ENCODE measurements at places on chromosomes 5 and 9. TPM values are rescaled to one million over a fixed set of nuclear protein-coding genes. Genes with fewer than 3 reads are reported as not detected.
A peak's percentile ranks its signal among the peaks of the same experiment; 100 is the strongest.

GRCh38 chr5:84603568-84604185 is 219.0 kb upstream of the EDIL3 start:
- no peaks in the 10 kb centered on the region for H3K4me1 ChIP-seq
- H3K27ac ChIP-seq: no peak overlapping the region
- no peak overlapping the region for H3K4me3 ChIP-seq
- DNase-seq: no peak
- H3K27me3 ChIP-seq: no peaks in the 10 kb centered on the region

- no peak overlapping the region for H3K4me3 ChIP-seq
- DNase-seq: no peak
- H3K27me3 ChIP-seq: no peaks in the 10 kb centered on the region
- no peaks in the 10 kb centered on the region for H3K36me3 ChIP-seq
- peaks cover under 1% of the 10 kb centered on the region for H3K4me1 ChIP-seq
These were observed 55.2 kb downstream of the PLK2 start for GRCh38 chr5:58404734-58405133.

GRCh38 chr5:143217804-143218160 is 185.7 kb downstream of the NR3C1 start:
- H3K36me3 ChIP-seq: no peaks in the 10 kb centered on the region
- H3K27me3 ChIP-seq: no peaks in the 10 kb centered on the region
- no peak for DNase-seq
- H3K4me1 ChIP-seq: peaks cover 31% of the 10 kb centered on the region

DNA sequence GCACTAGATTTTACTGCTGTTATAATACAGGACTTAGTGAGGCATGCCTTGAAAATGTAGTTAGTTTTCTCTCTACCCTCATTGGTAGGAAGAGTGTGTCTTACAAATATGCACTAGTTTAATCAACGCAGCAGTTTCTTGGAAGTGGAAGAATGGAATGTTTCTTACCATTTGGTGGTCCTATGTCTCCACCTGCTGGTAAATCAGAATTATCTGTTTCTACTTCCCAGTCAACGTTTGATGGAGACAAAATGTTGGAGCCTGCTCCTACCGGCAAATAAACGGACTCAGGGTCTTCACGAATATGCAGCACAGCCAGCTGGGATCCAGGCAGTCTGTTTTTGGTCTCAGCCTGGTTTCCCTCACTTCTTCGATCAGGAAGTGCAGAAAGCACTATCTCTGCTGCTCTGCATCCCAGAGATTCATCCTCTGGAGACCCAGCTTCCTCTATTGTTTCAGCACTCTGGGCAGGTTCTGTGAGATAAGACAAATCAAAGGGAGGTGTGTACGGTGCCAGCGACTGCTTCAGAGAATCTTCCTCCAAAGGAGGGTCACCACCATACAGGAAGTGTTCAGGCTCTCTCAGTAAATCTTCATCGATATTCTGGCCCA is 59.5 kb upstream of the PCA3 start:
- peaks cover 27% of the 10 kb centered on the region for H3K4me1 ChIP-seq
- H3K27ac ChIP-seq: no peak overlapping the region
- no peaks in the 10 kb centered on the region for H3K36me3 ChIP-seq
- H3K27me3 ChIP-seq: no peaks in the 10 kb centered on the region

- DNase-seq: peak; percentile 43
- no peak overlapping the region for H3K4me3 ChIP-seq
- H3K27ac ChIP-seq: no peak overlapping the region
- H3K27me3 ChIP-seq: no peaks in the 10 kb centered on the region
- no peaks in the 10 kb centered on the region for H3K4me1 ChIP-seq
These were observed 97.5 kb downstream of the COL5A1 start for GRCh38 chr9:134738869-134739659.

GRCh38 chr5:173239233-173239593 is 4.2 kb upstream of the NKX2-5 start:
- H3K27ac ChIP-seq: no peak overlapping the region
- no peaks in the 10 kb centered on the region for H3K36me3 ChIP-seq
- DNase-seq: no peak
- H3K4me1 ChIP-seq: peaks cover 10% of the 10 kb centered on the region
- H3K4me3 ChIP-seq: no peak overlapping the region

GRCh38 chr5:139177809-139178588 is 20.2 kb downstream of the SIL1 start:
- no peak overlapping the region for H3K4me3 ChIP-seq
- no peaks in the 10 kb centered on the region for H3K4me1 ChIP-seq
- H3K27me3 ChIP-seq: no peaks in the 10 kb centered on the region
- no peaks in the 10 kb centered on the region for H3K36me3 ChIP-seq
- no peak overlapping the region for H3K27ac ChIP-seq

DNA sequence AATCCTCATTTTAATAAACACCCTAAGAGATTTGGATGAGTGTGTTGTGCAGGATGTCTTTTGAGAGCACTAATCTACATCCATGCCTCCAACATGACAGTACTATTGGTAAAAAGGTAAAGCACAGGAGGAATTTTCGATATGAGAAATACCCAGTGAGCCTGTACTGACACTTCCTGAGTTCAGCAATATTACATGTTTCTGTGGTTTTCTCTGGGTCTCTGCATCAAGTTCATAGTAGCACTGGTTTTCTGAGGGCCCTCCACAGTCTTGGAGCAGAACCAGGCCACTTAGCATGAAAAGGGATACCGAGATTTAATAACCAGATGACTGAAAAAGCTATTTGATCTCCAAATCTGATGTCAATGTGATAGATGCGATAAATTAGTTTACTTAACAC is 524.1 kb downstream of the TMEM38B start:
- H3K27me3 ChIP-seq: no peaks in the 10 kb centered on the region
- H3K4me3 ChIP-seq: no peak overlapping the region
- DNase-seq: no peak
- no peaks in the 10 kb centered on the region for H3K4me1 ChIP-seq
- no peak overlapping the region for H3K27ac ChIP-seq

Gene SLC44A1
- 37.7 TPM for total RNA-seq

DNA sequence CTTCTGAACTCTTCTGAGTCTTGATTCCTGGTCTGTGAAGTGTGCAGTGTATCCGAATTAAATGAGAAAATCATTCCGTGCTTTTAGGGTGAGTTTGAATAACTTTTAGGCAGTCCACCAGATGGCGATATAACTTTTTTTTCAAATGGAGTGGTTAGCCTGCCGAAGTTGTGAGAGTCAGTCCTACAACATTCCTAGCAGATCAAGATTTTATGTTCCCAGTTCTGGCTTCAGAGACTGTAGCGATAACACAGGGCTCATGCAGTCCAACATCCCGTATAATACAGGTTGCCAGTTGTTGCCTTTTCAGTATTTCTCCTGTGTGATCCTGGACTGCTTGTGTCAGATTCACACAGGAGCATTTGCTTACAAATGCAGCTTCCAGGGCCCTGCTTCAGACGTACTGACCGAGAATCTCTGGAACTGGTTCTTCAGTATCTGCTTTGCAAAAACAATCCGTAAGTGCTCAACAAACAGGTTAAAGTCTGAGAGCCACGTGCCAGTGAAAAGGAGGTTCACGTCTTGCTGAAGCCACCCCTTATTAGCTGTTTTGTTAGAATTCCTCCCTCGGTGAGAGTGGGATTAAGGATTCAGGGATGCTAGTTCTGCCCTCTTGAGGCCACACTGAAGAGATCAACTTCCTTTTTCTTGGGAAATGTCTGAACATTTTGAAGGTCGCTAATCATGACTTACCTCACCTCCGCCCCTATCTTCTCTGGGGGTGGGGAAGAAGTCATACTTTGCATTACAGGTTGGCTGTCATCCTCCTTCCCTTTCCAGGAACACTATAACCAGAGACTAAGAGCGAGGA is 22.8 kb downstream of the SMIM3 start:
- peaks cover 44% of the 10 kb centered on the region for H3K27me3 ChIP-seq
- H3K4me1 ChIP-seq: no peaks in the 10 kb centered on the region
- no peak overlapping the region for H3K4me3 ChIP-seq
- DNase-seq: peak; percentile 80
- no peak overlapping the region for H3K27ac ChIP-seq
- no peaks in the 10 kb centered on the region for H3K36me3 ChIP-seq

- no peak overlapping the region for H3K4me3 ChIP-seq
- no peak for DNase-seq
- no peaks in the 10 kb centered on the region for H3K4me1 ChIP-seq
- H3K27me3 ChIP-seq: no peaks in the 10 kb centered on the region
- H3K36me3 ChIP-seq: peaks cover 5% of the 10 kb centered on the region
These were observed 16.6 kb downstream of the ZNF131 start for GRCh38 chr5:43137326-43137725.

- H3K36me3 ChIP-seq: peaks cover 14% of the 10 kb centered on the region
- no peaks in the 10 kb centered on the region for H3K27me3 ChIP-seq
- DNase-seq: no peak
- H3K4me1 ChIP-seq: no peaks in the 10 kb centered on the region
- no peak overlapping the region for H3K4me3 ChIP-seq
- H3K27ac ChIP-seq: no peak overlapping the region
These were observed 30.0 kb upstream of the PHF2 start for GRCh38 chr9:93546356-93546755.

Gene ZDHHC11B
- not detected for total RNA-seq

- no peaks in the 10 kb centered on the region for H3K27me3 ChIP-seq
- no peaks in the 10 kb centered on the region for H3K36me3 ChIP-seq
- H3K4me3 ChIP-seq: no peak overlapping the region
- H3K27ac ChIP-seq: no peak overlapping the region
- no peaks in the 10 kb centered on the region for H3K4me1 ChIP-seq
These were observed 273.1 kb upstream of the HAPLN1 start for GRCh38 chr5:83993803-83994202.

GRCh38 chr5:17929171-17929570 is 294.9 kb downstream of the TAF11L14 start:
- H3K4me1 ChIP-seq: no peaks in the 10 kb centered on the region
- no peak overlapping the region for H3K4me3 ChIP-seq
- H3K27me3 ChIP-seq: no peaks in the 10 kb centered on the region

Gene GPR21
- total RNA-seq: 2.4 TPM

GRCh38 chr9:125391704-125392103 is 130.1 kb downstream of the GAPVD1 start:
- no peak for DNase-seq
- no peak overlapping the region for H3K4me3 ChIP-seq
- H3K4me1 ChIP-seq: no peaks in the 10 kb centered on the region

Gene SHB
- total RNA-seq: 22.3 TPM

Gene FAT2
- total RNA-seq: not detected

Gene DMRTA1
- 2.1 TPM for total RNA-seq

Gene IFNB1
- not detected for total RNA-seq

GRCh38 chr5:163269624-163270023 is 167.8 kb upstream of the CCNG1 start:
- H3K36me3 ChIP-seq: no peaks in the 10 kb centered on the region
- no peak overlapping the region for H3K4me3 ChIP-seq
- H3K27ac ChIP-seq: no peak overlapping the region
- no peaks in the 10 kb centered on the region for H3K4me1 ChIP-seq
- no peak for DNase-seq

Gene ADAMTSL1
- total RNA-seq: 18.4 TPM

Gene PCDHGA1
- 0.22 TPM for total RNA-seq

Gene SGCD
- not detected for total RNA-seq

- DNase-seq: no peak
- H3K27me3 ChIP-seq: peaks cover 4% of the 10 kb centered on the region
- no peaks in the 10 kb centered on the region for H3K36me3 ChIP-seq
- no peak overlapping the region for H3K27ac ChIP-seq
- no peaks in the 10 kb centered on the region for H3K4me1 ChIP-seq
These were observed 15.9 kb upstream of the GPX3 start for GRCh38 chr5:151004499-151004898.

- peak; percentile 48 for DNase-seq
- H3K4me1 ChIP-seq: peaks cover 4% of the 10 kb centered on the region
- no peak overlapping the region for H3K4me3 ChIP-seq
- no peak overlapping the region for H3K27ac ChIP-seq
- no peaks in the 10 kb centered on the region for H3K36me3 ChIP-seq
These were observed 1.3 kb upstream of the RNU6ATAC start for GRCh38 chr9:134165357-134166315.

All from endothelial cell of umbilical vein (primary cell).